Stimulated activated CD4-positive, alpha-beta T cell treated with anti-CD3 and anti-CD28 coated beads, Interleukin-12 subunit alpha, Interleukin-12 subunit beta, amount 100 ng/mL, for 24 hours (primary cell): ENCODE measurements at places on chromosomes 11 and 22.

DNA sequence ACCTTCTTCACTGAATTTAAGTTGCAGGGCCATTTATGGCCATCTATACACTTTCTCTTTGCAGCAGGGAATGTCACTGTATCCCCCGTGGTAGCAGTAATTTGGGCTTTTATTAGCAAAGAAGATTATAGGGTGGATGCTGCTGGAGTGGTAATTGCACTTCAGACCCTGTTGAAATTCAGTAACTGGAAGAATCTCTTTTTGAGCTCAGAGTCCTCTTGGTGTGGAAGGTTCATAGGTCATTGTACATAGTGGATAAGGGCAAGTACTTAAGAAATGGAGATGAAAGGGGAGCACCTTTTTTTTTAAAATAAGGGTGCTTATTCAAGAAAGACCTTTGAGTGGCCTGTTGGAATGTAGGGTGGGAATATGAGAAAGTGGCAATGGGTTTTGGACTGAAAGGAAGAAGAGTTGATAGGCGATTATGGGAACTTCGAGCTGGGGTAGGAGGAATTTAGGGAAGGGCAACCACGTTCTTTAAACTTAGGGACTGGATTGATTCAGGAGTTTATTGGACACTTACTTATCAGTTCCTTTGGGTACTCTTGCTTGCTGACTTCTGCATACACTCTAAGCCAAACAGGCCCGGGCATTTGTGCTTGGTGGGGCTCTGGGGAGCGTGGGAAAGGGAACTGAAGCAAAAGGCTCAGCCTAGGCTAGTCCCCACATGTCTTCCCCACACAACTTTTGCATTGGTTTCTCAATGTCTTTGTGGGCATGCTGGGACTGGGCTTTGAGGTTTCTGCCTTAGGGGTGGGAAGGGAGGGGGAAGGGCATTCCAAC is 26.5 kb downstream of the CTNND1 start:
- no peak for DNase-seq

DNA sequence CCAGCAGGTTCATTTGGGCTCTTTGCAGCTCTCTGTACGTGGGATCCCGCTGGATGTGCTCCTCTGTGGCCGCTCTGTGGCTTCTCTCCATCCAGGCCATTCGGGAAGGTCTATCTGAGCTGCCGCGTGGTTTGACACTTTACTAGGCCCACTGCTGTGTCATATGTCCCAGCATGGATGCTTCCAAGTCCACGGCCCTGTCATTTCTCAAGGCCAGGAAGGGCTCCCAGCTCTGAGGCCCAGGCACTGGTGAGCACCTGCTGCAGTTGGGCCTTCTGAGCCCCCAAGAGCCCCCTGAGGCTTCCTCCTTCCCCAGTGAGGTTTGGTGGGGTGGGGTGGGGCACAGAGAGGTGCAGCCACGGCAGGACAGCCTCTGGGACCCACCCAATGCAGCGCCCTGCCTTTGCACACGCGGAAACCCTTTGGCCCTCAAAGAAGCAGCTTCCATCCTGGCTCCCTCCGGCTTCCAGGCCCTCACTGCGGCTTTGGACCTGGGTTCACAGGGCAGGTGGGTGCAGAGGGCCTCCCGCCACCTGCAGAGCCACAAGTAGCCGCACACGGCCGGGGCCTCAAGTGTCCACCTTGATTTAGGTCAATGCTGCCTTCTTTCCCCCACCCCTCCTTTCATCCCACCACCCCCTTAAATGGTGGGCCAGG is 44.5 kb upstream of the FGF3 start:
- no peak for DNase-seq

- no peak for DNase-seq
Measured at GRCh38 chr11:79661373-79661772, 220.5 kb upstream of the TENM4 start.

DNA sequence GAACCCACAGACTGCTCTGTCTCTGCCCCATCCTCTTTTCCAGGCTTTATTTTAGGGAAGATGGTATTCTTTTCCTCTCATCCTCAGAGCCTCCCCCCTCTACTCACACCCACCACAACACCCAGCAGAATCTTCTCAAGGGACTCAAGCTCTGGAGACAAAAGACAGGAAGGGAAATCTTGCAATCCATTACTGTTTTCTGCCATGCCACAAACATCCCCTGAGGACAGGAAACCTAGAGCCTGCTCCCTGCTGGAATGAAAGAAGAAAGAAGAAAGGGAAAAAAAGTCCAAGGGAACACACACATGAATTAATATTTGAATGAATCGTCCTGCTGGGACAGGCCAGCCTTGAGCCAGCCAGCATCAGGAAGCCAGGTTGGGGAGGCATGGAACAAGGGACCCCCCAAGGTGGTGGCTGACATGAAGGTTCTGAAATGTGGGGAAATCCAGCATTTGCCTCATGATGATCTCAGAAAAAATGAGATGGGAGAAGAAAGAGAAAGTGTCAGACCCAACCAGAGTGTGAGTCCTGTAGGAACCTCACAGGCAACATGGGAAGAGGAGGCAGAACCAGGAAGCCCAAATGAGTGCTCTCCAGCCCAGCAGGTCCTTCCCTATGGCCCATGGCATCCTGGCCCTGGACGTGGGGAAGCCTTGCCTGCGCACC is 34.0 kb downstream of the SLCO2B1 start:
- DNase-seq = no peak

DNA sequence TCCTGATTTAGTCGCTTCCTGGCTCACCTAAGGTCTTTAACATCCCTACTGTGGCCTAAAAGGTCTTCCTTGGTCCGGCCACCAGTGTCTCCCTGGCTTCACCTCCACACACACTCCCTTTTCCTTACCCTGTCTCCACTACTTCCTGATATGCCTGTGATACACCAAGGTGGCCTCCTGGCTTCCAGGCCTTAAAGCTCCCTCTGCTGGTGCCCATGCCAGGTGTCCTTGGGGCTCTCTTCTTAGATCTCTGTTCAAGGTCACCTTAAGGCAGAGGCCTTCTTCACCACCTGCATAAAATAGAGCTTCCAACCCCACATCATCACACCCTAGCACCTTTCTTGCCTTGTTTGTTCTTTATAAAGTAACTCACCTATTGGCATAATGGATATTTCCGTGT is 787.7 kb downstream of the NTM start:
- no peak for DNase-seq

DNA sequence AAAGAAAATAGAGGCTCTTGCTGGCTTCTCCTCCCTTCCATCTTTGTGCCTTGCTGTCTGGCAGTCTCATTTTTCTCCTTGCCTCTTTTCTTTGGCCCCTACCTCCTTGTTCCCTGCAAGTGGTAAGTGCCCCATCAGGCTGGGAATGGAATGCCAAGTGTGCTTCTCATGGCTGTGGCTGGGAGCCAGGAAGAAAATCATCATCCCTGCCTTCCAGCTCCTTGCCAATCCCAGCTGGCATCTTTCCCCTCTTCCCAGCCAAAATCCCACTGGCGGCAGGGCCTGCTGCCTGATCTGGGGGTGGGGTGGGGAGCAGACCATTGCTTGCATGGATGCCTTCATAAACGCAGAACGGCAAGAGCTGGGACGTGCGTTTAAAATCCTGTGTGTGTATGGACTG is 27.0 kb upstream of the SLC25A18 start:
- no peak for DNase-seq

DNA sequence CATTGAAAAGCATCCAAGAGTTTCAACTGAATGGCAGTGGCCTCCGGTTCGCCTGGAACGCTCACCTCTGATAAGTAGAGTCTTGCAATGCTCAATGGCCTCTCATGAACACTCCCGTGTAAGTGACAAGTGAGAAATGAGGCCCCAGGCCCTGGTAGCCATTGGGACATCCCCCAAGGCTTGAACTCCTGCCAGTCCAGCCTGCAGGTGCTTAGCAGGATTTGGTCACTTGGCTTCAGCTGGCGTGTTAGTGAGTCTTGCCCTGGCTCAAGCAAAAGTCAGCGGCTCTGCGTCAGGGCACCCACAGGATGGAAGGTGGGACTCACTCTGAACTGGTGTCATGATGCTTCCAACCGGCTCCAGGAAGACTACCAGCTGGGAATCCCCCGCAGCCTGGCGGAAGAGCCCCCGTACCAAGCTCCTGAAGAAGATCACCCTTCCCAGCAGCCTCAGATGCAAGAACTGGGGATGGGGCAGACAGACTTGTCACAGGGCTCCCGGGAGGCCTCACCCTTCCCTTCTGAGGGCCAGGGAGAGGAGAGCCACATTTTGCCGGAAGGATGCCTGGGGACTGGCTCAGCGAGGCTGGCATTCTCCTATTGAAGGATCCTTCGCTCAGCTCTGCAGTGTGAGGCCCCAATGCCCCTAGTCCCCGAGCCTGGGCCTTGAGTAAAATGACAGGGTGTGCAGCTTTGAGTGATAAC is 19.3 kb downstream of the MB start:
- DNase-seq = no peak

DNA sequence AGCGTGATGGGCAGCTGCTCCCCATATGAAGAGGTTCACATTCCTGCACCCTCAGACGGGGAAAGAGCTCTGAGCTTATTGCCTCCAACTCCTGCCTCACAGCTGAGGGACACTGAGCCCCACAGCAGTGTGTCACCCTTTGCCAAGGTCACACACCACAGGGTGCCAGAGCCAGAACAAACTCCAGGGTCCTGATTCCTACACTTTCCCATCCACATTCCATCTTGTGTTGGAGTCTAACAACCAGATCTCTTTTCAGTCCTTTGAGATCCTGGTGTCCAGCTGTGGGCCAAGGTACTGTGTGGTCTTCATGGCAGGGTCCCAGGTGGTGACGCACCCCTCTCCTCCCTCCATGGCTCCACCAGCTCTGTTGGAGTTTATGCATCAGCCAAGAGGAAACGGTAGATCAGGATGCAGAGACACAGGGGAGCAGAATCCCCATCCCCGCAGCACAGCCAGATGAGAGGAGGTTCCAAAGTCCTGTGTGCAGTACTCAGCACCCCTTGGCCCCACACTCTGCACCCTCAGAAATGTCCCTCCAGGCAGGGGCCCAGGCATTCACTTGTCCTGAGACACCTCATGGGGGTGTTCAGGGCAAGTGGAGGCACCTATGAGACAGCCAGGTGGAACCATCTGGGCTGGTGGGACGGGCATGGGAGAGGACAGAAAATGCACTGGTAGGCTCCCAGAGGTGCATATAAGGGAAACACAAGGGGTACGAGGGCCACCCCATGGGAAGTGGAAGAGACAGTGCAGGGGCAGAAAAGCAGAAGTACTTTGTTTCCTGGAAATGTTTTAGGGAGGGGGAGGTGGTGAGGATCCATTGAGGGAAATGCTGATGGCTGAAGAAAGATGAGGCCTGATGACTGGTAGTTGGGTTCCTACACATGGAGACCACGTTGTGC is 32.6 kb upstream of the GNAZ start:
- DNase-seq = no peak

- no peak for DNase-seq
Measured at GRCh38 chr11:36672815-36673450, 74.9 kb upstream of the RAG2 start.

- no peak for DNase-seq
Measured at GRCh38 chr11:134461621-134462020, 49.6 kb upstream of the B3GAT1 start.

DNA sequence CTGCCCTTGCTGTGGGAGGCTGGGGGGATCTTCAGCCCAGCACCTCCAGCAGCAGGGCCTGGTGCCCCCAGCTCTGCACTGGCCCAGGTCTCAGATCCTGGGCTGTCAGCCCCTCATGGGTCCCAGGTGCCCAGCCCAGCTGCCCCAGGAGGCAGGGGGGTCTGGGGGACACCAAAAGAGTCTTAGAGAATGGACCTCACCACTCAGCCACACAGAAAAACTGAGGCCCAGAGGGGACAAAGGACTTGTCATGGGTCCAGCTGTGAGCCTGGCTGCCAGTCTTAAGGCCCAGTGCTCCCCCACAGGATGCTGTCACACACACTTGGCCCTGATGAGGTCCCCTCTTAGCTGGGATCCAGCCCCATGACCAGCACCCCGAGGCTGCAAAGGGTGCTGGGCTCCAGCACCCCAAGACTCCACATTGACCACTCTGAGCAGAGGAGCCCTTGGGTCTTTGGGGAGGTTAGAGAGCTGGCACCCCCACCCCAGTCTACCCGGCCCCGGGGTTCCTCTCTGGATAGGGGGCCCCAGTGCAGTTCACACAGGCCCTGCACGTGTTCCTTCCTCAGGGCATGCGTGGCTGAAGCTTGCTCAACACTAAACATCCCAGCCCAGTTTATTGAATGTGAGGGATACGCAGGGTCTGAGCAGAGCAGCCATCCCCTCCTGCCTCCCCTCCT is 54.4 kb downstream of the IGLL5 start:
- no peak for DNase-seq

DNA sequence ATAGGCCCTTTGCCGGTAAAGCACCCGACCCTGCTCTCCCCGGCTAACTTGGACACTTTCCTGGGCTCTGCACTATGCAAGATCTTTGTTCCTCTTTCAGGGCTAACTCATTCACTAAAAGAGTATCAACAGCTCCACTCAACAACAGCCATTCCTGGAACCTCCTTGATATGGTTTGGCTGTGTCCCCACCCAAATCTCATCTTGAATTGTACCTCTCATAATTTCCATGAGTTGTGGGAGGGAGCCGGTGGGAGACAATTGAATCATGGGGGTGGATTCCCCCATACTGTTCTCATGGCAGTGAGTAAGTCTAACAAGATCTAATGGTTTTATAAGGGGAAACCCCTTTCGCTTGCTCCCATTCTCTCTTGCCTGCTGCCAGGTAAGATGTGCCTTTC is 330.0 kb downstream of the TENM4 start:
- no peak for DNase-seq

- no peak for DNase-seq
Measured at GRCh38 chr11:64750361-64751054, 6.6 kb upstream of the RASGRP2 start.

- no peak for DNase-seq
Measured at GRCh38 chr11:98630736-98631135, 390.0 kb upstream of the CNTN5 start.

DNA sequence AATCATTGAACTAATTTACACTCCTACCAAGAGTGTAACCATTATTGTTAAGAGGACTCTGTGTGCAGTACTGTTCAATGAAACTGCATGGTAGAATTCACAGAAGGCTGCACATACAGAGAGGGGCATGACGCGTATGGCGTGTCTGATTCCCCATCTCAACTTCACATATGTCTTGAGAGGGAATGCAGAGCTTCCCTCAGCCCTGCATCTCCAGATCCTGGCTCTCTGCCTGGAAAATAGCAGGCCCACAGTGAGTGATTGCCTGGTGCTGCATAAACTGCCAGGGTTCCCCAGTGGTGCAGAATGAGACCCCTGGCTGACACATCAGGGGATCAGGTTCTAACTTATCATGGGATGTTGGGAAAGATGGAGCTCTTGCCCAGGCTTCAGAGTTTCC is 260.2 kb upstream of the ISX start:
- DNase-seq = no peak

GRCh38 chr11:114259551-114259983 is 36.6 kb upstream of the NNMT start:
- DNase-seq = no peak
